ENCODE measurements at places on chromosomes 7 and 10.

GRCh38 chr7:113202284-113202683 lies 83.9 kb upstream of the SMIM30 start:
- DNase-seq, result no peak

DNA sequence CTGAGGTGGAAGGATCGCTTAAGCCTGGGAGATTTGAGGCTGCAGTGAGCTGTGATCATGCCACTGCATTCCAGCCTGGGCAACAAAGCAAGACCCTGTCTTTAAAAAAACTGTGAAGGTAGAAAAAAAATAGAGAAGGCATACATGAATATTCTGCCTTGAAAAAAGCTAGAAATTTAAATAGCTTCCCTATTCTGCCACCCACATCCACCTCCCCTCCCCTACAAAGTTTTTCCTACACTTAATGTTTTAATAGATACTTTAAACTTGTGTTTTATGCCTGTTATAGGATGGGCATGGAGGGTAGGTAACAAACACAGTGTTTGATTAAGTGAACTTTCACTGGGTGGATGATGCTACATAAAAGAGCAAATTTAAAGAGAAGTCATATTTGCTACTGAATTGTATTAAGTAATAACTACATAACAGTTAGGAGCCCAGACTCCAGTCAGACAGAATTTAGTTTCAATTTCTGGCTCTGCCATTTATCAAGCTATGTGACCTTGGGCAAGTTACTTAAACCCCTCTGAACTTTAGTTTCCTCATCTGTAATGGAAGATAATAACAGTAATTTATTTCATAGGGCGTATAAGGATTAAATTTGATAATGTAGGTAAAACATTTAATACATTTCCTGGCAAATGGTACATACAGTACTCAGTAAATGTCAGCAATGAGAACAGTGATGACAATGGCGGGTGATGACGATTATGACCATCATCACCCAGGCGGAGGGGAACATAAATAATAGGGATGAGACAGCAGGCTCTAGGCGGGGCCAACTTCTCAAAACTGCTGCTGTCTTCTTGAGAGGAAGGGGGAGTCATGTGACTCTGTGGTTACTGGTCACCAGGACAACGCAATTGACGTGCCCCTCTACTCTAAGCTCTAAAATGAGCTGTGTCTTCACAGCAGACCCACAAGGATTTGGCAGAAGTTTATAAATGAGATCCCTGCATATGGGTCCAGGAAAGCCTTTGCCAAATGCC lies 15.8 kb downstream of the DNMBP start:
- DNase-seq, result peak; percentile 54

DNA sequence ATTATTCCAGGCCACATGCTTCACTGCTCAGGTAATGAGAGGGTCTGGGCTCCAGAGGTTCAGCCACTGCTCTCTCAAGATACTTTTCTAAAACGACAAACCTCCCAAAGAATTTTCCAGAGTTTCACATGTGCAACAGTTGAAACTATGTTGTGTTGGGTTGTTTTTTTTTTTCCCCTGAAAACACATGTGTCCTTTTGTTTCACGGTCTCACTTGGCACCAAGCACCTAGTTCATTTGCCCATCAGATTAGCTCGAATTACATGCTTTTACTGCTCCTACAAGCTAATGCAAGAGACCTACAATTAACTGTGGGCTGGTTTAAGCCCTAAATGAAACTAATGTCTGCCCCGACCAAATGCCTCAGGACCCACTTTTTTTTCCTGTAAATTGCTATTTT lies 313.3 kb downstream of the FGFR2 start:
- DNase-seq, result no peak

GRCh38 chr10:76991621-76992020 lies 646.0 kb downstream of the KCNMA1 start:
- DNase-seq, result no peak

GRCh38 chr7:134771889-134772288 lies 7.5 kb upstream of the CALD1 start:
- no peak for DNase-seq

GRCh38 chr7:47028284-47028683 lies 553.6 kb downstream of the TNS3 start:
- DNase-seq, result no peak

GRCh38 chr10:45464958-45465567 lies 91.0 kb downstream of the ALOX5 start:
- DNase-seq, result peak; percentile 75

DNA sequence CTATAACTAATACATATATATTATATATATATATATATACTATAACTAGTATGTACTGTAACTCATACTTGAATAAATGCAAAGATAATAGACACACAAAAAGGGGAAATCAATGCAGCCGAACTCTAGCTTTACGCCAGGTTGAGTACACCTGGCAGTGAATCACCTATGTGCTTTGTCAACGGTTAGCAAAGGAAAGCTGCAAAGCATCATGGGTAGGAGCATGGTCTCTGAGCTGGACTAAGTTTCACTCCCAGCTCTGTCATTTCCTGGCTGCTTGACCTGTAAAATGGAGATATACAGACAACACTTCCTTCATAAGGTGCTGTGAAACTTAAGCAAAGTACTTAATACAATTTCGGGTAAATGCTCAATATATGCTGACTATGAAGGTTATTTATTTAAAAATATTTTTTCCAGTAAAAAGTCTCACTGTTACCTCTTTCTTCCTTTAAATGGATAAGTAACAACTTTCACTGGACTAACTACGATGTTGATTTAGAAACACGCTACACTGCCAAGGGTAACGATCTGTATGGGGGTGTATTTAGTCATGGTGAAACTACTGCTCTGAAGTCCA lies 61.7 kb upstream of the ITGA8 start:
- DNase-seq, result no peak

GRCh38 chr10:37379991-37380390 lies 254.6 kb downstream of the ANKRD30A start:
- DNase-seq, result no peak

- no peak for DNase-seq
Measured at GRCh38 chr10:21634599-21635365, 100.8 kb downstream of the MLLT10 start.
